Activated gamma-delta T cell treated with Interleukin-2 at 50 U/mL for 16 hours (primary cell): ENCODE measurements at places on chromosomes 1 and 21.

- no peak for DNase-seq
Measured at GRCh38 chr1:206702803-206703202, 18.1 kb downstream of the MAPKAPK2 start.

DNA sequence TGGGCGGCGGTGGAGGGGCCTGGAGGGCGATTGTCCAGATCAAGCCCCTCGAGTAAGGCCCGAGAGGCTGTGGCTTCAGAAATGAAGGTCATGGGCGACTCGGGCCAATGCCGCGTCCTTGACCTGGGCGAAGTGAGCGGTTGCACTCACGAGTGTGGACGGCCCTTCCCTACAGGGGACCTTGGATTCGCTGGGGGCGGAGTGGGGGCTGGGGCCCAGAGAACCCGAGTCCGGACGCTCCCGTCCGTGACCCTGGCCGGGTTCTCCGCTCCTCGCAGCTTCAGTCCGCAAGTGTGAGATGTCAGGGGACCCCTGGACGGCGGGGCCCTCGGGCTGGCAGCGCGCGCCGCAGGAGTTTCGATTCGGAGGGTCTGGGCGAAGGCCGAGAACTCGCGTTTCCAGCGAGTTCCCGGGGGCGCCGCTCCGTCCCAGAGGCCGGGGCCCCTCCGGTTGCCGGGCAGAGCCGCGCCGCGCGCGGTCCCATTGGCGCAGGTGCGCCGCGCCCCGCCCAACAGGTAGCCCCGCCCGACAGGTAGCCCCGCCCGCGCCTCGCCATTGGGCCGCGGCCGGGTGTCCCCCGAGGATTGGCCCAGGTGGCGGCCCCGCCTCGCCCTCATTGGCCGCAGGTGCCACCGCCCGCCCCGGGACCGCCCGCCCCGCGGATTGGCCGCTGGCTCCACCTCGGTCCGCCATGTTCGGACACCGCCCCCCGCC lies at the start of gene PRKCZ:
PRKCZ (plus strand) TSS at position 694 of the 714 bp plus-strand sequence. CDS start 220 bp downstream, outside the sequence.
- peak; percentile 96 for DNase-seq

DNA sequence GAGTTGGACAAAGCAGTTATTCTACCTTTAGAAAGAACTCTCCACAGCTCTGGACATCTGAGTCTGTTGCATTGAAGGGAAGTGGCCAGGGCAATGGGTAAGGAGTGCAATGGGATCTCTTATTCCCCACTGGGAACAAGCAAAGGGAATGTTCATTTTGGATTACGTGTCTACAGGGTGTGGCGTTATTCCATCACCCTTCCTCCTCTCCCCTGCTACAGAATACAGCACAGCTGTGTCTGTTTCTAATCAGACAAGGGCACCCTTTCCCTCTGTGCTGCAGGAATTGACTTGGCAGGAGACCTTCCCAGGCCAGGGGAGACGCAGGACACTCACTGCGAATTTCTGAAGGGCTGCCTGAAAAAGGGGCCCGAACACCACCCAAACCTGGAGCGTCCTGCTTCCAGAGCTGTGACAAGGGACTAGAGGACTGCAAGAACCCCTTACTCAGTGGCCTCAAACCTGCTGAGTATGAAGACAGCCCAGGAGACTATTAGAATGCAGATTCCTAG lies 163.6 kb upstream of the RAB4A start:
- DNase-seq = no peak

- DNase-seq = no peak
Measured at GRCh38 chr1:93255222-93256079, 74.9 kb downstream of the CCDC18 start.

GRCh38 chr1:203038217-203038741 lies 12.0 kb downstream of the PPFIA4 start:
- no peak for DNase-seq

GRCh38 chr1:235892202-235892601 lies 25.5 kb upstream of the LYST start:
- no peak for DNase-seq

GRCh38 chr1:161081519-161081918 lies 7.8 kb downstream of the NECTIN4 start:
- no peak for DNase-seq

DNA sequence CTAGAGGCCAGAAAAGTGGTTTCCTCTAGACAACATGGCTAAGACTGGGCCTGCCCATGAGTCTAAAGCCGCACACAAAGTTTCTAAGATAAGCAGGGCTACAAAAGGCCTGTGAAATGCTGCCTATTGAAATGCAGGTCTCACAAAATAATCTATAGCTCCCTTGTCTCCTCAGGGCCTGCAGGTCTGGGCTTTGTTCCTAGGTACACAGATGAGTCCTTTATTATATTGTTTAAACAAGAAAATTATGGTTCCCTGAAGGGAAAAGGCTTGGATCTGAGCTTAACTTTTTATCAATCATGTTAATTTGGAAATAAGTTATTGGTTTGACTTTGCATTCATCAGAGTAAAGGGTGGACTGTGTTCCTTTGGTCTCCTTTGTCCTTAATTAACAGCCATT lies 413.4 kb upstream of the BEND5 start:
- no peak for DNase-seq

DNA sequence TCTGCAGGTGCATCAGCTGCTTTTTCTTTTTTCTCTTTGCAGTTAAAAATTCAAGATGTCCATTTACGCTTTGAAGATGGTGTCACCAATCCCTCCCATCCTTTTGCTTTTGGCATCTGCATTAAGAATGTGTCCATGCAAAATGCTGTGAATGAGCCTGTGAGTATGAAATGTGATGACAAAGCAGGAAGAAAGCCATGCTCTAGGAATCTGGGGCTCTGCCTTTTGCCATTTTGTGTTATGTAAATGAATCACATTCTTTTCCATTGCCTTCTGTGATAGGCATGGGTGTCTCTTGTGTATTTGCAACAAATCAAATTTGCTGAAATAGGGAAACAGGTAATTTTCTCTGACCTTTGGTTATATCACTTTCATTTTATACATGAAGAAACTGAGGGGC lies 19.4 kb downstream of the VPS13D start:
- DNase-seq = no peak

DNA sequence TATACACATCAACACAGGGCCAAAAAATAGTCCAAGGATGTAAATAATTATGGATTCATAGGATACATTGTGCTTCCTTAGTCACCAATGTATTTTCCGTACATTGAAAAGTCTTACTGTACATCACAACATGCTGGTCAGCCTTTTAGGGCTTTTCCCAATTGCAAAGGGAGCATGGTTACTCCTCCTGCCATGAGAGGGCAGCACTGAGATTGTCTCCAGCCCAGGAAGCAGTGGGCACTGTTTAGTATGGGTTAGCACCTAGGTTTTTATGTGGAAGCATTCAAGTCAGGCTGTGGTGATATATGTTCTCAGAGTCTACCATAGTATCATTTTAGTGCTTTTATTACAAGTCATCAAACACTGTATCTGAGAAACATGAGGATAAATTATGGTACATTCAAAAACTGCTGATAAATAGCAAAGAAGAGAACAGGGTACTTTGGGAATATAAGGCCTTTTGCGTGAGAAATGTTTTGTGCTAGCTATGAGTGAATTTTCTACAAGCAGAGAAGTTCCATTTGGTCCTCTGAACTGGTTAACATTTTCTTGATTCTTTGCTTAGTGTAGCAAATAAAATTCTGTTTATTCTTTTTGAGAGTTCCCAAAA lies 34.0 kb downstream of the ST6GALNAC5 start:
- DNase-seq = no peak

DNA sequence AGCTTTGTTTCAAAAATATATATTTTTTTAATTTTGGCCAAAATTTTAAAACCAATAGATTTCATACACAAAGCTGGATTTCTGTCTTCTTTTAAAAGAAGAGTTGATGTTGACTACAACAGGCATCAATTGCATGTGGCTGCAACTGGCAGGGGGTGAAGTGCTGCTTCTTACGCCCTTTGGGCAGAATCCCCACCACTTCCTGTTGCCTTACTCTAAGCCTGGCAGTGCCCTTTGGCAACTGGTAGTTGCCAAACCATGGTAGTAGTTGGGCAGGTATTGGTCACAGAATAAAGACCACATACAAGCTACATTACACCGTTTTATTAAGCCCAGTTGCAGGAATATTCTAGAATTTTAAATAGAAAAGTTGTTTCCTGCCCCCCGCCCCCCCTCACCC lies 17.0 kb downstream of the LAMC2 start:
- no peak for DNase-seq

- DNase-seq = no peak
Measured at GRCh38 chr21:27475363-27475955, 508.6 kb upstream of the ADAMTS5 start.

GRCh38 chr1:218931324-218931723 lies 242.4 kb upstream of the LYPLAL1 start:
- DNase-seq = no peak

DNA sequence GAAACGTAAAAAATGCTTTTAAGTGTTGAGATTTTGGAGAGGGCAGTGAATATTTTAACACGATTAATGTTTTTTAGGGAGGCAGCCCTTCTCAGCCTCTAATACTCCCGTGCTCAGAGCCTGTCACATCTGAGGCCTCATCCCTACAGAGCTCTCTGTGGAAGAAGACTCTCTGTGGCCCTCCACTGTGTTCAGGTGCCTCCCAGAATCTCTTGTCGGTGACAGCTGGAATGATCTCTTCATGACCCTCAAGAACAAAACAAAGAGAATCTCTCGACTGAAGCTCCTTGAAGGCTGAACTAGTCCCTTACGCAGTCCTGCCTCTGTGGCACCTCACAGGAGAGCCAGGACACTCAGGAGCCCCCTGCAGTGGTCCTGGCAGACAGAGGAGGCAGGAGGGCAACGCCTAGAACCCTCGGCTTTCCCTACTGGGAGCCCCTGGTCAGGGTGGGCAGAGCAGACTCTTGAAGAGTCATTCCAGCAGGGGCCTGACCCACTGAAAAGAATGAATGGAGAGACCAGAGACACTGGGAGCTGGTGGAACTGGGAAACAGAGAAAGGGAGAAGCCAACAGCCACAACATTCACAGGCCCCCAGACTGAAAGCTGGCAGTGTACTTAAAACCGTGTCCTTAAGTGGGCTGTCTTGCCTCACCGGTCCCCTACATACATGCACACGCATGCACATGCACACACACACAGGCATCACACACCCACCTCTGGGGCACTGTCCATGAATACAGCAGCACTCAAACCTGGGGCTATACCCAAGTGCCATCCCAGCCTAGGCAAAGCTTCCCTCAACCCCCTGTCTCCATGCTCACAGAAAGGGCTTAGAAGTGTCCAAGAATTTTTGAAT lies 67.5 kb upstream of the ANGPTL1 start:
- DNase-seq = no peak

GRCh38 chr1:2132222-2133038 lies 62.1 kb downstream of the FAAP20 start:
- no peak for DNase-seq

- DNase-seq = no peak
Measured at GRCh38 chr1:61300899-61301298, 218.5 kb downstream of the NFIA start.

GRCh38 chr1:23083714-23084480 lies 64.6 kb downstream of the KDM1A start:
- no peak for DNase-seq

- DNase-seq = no peak
Measured at GRCh38 chr1:181080556-181080955, 7.9 kb upstream of the IER5 start.

GRCh38 chr1:172411791-172412338 lies 8.6 kb upstream of the C1orf105 start:
- DNase-seq = no peak
